ENCODE measurements at places on chromosomes 12 and 14.

GRCh38 chr12:102685172-102685571 is 204.8 kb upstream of the IGF1 start:
- DNase-seq = no peak

- no peak for DNase-seq
Observed at GRCh38 chr12:108254517-108255251, 84.4 kb downstream of the CMKLR1 start.

- peak; percentile 14 for DNase-seq
Observed at GRCh38 chr12:26704684-26705460, 128.1 kb downstream of the ITPR2 start.

- DNase-seq = no peak
Observed at GRCh38 chr12:110983811-110984210, 63.4 kb upstream of the MYL2 start.

DNA sequence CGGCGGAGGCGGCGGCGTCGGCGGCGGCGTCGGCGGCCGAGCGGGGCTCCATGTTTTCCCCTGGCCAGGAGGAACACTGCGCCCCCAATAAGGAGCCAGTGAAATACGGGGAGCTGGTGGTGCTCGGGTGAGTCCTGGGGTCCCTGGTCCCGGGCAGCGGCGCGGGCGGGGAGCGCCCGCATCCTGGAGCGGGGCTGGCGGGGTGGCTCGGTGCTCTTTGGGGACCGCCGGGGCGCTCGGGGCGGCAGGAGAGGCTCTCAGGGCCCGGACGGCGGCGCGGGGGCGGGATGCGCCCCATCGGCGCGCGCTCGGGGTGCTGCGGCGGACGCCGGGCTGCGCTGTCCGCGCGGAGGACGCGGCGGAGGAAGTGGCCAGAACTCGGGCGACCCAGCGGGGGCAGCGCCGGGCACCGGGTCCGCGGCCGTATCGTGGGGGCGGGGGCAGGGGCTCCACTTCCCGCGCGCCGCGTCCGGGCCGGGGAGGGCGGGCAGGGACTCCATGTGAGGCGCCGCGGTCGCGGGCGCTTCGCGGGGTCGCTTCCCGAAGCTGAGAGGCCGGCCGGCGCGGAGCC is 485 bp downstream of the PELI2 start:
- peak; percentile 56 for DNase-seq

DNA sequence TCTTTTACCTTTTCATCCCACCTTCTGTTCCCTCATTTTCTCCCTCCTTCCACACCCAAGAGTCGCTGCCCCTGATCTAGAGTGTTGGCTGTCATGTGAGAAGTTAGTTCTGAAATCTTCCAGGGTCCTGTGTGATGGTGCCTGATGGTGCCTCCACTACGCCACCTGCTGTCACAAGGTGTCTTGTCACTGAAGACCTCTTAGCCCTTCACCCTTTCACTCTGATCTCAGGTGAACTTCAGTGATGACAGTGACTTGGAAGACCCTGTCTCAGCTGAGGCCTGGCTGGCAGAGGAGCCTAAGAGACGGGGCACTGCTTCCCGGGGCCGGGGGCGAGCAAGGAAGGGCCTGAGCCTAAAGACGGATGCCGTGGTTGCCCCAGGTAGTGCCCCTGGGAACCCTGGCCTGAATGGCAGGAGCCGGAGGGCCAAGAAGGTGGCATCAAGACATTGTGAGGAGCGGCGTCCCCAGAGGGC is 7.6 kb upstream of the PFDN5 start:
- peak; percentile 84 for DNase-seq

DNA sequence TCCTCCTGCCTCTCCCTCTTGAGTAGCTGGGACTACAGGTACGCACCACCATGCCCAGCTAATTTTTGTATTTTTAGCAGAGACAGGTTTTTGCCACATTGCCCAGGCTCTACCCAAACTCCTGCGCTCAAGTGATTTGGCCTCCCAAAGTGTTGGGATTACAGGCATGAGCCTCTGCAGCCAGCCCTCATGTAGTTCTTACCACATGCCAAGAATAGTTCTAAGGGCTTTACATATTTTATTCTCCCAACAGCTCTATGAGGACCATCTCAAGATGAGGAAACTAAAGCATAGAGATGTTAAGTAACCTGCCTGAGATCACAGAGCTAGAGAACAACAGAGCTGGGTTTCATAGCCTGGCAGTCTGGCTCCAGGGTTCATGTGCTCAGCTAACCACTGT is 37.9 kb upstream of the ALDH2 start:
- DNase-seq = no peak

- no peak for DNase-seq
Observed at GRCh38 chr12:91317306-91317705, 134.7 kb upstream of the DCN start.

DNA sequence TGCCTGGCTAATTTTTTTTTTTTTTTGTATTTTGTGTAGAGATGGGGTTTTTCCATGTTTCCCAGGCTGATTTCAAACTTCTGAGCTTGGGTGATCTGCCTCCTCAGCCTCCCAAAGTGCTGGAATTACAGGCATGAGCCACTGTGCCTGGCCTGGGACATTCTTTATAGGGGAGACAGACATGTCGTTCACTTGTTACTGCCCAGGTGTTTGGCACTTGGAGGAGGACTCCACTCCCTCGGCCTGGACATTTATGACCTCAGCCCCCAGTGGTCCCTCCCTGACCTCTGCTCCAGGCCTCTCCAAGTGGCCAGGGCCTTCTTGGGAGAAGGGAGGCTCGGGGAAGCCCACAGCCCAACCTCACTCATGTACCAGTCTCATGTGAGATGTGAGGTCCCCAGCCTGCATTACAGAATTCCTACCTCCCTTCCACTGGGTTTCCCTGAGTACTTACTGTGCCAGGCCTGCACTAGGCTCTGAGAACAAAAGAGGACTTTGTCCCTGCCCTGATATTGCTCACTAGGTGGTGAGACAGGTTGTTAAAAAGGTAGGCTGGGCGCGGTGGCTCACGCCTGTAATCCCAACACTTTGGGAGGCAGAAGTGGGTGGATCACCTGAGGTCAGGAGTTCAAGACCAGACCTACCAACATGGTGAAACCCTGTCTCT is 9.7 kb upstream of the POP5 start:
- no peak for DNase-seq

- DNase-seq = no peak
Observed at GRCh38 chr12:89662623-89663022, 46.0 kb downstream of the ATP2B1 start.

GRCh38 chr12:46403719-46404070 is 31.1 kb upstream of the SLC38A2 start:
- DNase-seq = no peak

DNA sequence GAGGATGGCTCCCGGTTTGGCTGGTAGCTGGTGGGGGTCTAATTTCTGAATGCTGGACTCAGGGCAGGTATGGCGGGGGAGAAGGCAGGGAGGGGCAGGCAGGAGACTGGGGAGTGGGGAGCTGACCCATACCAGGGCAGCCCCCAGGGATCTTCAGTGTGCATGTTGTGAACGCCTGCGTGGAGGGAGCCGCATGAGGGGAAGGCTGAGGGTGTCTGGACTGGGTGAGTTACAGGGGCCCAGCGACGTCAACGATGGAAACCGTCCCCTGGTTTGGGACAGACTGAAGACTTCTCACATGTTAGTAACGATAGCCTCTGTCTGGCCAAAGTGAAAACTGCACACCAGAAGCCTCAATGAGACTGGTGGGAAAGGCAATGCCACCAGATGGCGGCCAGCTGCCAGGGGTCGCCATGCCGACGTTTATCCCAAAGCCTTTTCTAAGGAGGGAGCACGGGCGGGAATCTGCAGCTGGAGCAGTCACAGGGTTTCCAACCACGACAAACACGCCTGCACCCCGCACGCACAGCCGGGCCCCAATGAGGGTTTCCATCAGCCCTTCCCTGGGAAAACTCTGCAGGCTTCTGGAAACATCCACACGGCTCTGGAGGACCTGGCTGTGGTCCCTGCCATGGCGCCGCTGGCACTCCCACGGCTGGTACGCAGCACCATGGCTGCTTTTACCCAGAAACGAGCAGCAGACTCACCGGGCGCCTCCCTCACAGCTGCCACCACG is 14.0 kb downstream of the PGAM5 start:
- no peak for DNase-seq

DNA sequence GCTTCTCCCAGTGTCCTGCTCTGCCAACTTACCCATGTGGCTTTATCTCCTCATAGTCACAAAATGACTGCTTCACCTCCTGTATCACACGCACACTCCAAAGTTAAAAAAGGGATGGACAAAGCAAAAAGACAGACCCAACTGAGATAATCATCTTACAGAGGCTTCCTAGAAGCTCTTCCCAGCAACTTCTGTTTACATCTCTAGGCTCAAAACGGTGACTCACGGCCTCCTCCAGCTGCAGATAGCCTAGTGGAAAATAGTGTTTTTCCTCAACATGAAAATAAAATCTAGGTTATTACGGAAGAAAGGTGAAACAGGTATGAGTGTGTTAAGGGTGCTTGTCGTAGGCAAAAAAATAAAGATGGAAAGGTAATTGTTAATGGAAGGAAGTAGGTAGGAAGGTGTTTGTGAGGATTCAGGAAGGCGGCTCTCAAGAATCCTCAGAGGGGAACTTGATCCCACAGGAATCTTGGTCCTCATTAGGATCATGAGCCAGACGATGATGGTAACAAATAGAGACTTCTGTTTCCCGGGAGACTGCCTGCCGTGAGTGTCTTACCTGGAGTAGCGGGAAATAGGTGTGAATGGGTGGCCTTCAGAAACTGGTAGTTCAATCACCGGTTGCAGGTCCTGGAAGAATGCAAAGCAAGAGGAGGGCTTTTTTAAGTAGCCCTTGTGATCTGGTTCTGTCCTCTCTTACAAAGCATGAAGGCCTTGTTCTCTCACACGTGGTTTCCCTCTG is 487.5 kb upstream of the TMEM132C start:
- DNase-seq = no peak

DNA sequence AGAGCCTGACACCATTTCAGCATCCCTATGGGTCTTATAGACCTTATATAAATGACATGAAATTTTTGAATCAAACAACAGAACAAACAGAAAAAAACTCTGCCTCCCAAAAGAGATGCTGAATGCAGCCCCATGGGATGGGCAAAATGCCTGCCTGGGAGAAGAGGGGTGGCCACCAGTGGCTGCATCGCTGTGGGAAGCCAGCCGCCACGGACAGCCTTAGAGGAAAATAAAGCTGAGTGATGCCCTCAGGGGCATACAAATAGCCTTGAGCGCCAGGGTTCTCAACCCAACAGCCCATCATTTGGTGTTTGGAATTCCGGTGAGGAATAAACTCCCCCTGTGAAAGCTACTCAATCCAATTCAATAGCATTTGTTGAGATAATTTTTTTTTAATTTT is 22.9 kb downstream of the SYNE3 start:
- DNase-seq = no peak

GRCh38 chr12:72647139-72647538 is 375.0 kb downstream of the TRHDE start:
- no peak for DNase-seq

- no peak for DNase-seq
Observed at GRCh38 chr14:88541324-88541723, 13.5 kb downstream of the PTPN21 start.

DNA sequence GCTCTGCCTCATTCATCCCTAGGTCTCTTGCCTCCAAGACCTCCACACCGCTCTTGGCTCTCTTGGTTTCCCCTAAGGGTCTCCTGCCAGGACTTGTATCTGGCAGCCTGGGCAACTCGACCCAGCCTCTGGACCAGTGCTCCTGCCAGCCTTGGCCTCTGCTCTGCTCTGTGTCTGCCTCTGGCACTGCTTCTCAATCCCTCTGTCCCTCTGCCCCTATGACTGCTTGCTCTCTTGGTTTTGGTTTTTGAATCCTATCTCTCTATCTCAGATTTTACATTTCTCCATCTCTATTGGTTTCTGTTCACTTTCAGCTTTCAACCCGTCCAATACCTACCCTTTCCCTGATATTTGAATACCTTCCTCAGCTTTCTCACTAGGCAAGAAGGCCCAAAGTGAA is 6.3 kb downstream of the ITGA5 start:
- DNase-seq = peak; percentile 45

DNA sequence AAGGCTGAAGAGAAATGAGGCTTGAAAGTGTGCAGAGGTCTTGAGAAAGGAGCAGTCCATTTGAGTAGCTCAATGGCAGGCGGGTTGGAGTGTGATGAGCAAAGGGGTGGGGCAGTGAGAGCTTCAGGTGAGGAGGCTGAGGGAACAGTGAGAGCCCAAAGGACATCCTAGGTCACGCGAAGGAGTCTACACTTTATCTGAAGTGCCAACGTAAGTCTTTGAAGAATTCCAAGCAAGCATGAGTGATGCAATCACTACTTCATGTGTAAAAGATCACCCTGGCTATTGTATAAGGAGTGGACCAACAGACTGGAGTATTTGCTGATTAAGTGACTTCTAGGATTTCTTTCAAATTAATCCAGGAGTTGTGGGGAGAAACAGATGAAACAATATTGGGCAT is 159.9 kb upstream of the HIF1A start:
- DNase-seq = no peak

All from hematopoietic multipotent progenitor cell treated with erythropoietin and hydrocortisone succinate and interleukin-3 and kit ligand, for 4 days (in vitro differentiated cells).